ENCODE measurements at places on chromosomes 7 and 10.
A peak's percentile ranks its signal among the peaks of the same experiment; 100 is the strongest.

DNA sequence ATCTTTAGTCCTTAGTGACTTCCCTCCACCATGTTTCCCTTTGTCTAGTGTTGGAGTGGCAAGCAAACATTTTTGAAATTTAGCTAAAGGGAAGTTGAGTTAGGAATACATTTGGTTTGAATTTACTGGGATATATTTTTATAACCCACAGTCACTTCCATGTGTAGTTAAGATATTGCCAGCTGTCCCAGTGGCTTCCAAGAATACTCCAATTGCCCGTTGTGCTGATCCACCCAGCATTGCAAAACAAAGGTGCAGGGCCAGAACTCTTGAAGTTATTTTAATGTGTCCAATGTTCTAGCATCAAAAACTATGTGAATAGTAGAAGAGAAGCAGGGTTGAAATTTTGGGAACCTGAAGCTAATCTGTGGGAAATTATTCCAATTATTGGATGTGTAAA lies 2.5 kb upstream of the P4HA1 start:
- DNase-seq = no peak

DNA sequence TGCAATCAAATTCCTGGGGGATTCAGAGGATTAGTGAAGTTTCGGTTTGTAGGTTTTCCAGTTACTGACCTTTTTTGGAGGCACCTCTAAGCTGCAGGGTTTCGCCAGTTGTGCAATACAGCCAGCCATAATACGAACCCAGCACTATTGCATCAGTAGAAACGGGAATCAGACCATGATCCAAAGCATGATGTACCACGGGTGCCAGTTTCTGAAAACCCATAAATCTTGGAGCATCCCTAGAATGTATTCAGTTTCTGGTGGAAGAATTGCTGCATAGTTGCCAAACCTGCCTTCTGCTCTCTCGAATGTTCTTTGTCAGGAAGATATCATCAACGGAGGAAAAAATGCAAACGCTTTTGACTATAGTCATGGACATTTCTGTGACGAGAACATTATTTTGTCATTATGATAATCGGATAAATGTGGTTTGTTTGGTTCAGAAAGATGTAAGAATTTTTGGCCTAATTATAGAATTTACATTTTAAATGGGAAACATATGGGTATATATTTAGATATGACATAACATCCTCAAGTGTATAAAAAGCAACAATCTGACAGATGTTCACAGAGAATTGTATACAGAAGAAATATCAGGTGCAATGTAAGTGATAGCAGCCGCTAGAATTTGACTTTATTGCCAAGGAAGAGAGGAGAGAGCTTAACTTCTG lies 186.2 kb upstream of the PRKCQ start:
- no peak for DNase-seq

DNA sequence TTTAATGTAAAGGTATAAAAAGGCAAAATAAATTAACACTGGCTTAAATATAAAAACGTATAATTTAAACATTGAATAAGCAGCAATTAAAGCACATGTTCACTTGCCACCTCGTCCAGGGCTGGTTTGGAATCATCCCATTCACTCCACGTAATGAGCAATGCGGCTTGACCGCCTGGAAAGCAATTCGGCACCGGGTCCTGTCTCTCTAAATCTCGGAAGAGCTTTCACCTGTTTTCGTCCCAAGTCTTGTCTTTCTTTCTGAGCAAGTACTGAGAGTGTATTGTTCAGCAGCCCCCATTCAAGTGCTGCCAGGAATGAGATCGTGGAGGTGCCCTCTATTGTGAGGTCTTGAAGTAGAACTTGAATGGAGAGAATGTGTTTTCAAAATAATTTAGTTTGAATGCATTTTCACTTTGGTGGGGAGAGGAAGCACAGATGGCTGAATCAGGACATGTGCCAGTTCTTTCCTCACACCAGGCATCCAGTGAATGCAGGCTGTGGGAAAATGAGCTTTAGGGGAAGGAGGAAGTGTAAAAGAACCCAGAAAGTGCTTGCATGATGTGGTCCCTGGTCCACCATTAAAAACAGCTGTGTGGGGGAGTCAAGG lies 515.2 kb downstream of the REEP3 start:
- no peak for DNase-seq

- no peak for DNase-seq
Measured at GRCh38 chr10:3734111-3734510, 50.9 kb downstream of the KLF6 start.

DNA sequence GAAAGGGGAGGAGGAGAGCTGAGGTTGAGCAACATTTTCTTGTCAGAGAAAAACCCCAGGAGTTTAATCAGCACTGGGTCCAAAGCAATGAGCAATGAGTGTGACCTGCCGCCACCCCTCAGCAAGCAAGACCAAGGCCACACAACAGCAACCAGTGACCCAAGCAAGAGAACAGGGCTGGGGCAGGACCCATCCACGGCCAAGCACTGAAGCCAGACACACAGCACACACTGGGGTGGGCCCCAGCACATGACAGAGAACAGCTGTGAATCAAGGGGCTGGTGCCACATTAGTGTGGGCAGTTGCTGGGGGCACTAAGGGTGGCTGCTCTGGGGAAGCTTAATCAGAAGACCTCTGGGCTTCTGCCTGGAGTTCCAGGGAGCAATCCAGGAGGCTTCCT lies 16.2 kb downstream of the TMEM72 start:
- DNase-seq = no peak

GRCh38 chr7:16785321-16785720 lies 19.5 kb downstream of the AGR2 start:
- DNase-seq = no peak

- no peak for DNase-seq
Measured at GRCh38 chr10:96244354-96244753, 27.0 kb downstream of the BLNK start.

DNA sequence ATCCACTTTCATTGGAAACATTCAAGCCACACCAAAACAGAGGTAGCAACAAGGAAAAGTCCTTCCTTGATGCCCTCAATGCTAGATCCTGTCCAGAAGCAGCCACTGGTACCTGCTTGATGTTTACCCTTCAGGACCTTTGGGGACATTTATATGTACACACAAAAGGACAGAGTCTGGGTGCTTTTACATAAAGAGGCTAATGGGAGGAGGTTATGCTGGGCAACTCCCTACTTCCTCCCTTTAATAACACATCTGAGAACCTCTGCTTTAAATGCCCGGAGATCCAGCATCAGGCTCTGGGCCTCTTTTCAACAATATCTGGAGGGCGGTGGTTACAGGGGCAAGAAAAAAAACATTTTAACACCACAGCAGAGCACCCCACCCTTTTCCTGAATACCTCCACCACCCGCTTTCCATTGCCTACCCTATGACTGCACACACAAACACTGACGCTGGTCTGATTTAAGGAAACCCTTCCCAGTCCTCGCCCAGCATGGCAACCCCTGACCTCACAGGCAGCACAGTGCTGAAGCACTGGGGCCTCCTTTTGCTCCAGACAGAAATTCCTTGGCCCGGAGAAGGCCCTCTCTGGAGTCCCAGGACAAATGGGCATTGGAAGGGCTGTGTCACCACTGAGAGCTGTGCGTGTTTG lies 39.3 kb upstream of the DUSP5 start:
- DNase-seq = no peak

- DNase-seq = peak; percentile 88
Measured at GRCh38 chr10:30365278-30365677, 16.2 kb upstream of the MTPAP start.

GRCh38 chr10:36534471-36535002 lies 590.9 kb upstream of the ANKRD30A start:
- DNase-seq = peak; percentile 100

- no peak for DNase-seq
Measured at GRCh38 chr7:6188389-6188788, 84.0 kb downstream of the CYTH3 start.

DNA sequence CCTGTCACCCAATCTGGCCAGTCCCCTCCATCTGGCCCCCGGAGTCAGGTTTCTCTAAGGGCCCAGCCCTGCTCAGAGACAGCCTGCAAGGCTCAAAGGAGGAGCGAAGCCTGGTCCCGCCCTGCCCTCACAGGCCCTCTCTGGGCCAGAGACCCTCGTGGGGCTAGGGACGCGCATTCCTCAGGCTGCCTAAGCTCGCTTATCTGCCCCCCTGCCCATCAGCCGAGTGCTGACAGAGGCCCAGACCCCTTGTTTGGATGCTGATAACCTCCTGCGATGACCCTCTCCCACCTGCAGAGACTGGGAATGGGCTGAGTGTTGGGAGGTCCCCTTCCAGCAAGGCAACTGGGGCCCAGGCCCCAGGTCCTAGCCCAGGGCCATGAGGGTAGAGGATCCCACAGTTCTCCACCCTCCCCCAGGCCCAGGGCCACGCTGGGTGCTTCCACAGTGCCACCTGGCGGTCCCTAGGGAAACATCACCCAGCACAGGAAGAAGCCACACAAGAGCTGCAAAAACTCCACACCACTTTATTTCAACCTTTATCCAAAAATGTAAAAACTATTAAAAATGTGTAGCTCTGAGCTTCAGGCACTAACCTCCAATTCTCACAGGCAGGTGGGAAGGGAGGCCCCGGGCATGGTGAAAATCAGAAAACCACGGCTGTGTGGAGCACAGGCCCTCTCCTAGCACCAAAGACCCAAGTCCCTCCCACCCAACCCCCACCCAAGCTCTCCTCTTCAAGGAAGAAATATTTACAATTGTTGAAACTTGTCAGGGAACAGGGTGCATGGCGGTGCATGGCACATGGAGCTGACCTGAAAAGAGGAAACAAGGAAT lies 2.2 kb downstream of the NPM3 start:
- DNase-seq = peak; percentile 60

DNA sequence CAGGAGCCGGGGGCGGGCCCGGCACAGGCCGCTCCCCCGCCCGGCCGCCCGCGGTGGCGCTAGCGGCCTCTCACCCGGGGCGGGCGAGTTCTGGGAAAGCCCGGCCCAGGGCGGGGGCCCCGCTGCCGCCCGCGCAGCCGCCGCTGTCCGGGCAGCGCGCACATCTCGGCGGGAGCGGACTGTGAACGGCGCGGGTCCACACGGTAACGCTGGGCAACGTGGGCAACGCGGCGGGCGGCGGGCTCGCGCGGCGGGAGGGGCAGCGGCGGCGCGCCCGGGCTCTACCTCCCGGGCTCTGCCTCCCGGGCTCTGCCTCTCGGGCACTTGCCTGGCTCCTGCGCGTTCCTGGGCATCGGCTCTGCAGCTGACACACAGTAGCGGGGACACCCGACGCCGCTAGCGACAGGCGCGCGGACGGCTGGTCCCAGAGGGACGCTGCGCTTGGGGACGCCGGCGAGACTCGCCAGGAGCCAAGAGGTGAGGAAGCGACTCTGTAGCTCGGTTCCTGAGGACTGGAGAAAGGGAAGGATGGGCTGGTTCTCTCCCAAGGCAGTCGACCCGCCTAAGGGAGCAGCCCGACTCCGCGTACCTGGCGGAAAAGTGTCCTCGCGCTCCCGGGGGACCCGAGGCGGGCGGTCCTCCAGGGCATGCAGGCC lies at the start of gene PLCE1:
Gene PLCE1, plus strand, starts transcription at position 150 of the 656 bp plus-strand sequence. CDS start 37,116 bp downstream, outside the sequence.
- DNase-seq = peak; percentile 69

DNA sequence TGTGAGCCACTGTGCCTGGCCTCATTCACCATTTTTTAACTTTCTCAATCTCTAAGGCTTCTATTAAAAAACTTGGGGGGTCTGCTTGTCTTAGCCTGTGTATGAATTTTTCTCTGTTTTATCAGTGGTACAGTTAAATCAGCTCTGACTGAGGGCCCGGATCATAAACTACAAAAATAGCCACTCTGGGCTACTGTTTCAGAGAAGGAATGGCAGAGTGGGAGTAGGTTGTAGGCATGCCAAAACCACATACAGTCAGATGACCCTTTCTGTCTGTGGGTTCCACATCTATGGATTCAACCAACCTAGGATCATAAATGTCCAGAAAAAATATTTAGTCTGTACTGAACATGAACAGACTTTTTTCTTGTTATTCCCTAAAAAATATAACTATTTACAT lies 21.3 kb downstream of the TBC1D12 start:
- no peak for DNase-seq

GRCh38 chr7:29314148-29314547 lies 119.6 kb downstream of the CHN2 start:
- DNase-seq = no peak

DNA sequence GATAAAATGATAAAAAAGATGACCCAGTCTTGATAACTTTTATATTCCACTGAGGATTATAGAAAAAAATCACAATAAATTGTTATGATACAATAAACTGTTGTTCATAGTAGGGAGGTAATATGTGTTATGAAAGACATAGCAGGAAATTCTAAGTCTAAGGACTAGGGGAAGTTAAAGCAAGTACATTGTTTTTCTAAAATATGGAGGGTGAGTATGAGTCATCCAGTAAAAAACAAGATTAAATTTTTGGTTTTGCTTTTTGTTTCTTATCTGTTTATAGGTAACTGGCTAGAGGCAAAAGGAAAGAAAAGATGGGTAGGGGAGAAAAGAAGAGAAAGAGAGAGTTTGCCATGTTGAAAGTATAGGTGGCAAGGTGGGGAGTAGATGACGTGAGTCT lies 188.4 kb downstream of the POLR1F start:
- DNase-seq = no peak

DNA sequence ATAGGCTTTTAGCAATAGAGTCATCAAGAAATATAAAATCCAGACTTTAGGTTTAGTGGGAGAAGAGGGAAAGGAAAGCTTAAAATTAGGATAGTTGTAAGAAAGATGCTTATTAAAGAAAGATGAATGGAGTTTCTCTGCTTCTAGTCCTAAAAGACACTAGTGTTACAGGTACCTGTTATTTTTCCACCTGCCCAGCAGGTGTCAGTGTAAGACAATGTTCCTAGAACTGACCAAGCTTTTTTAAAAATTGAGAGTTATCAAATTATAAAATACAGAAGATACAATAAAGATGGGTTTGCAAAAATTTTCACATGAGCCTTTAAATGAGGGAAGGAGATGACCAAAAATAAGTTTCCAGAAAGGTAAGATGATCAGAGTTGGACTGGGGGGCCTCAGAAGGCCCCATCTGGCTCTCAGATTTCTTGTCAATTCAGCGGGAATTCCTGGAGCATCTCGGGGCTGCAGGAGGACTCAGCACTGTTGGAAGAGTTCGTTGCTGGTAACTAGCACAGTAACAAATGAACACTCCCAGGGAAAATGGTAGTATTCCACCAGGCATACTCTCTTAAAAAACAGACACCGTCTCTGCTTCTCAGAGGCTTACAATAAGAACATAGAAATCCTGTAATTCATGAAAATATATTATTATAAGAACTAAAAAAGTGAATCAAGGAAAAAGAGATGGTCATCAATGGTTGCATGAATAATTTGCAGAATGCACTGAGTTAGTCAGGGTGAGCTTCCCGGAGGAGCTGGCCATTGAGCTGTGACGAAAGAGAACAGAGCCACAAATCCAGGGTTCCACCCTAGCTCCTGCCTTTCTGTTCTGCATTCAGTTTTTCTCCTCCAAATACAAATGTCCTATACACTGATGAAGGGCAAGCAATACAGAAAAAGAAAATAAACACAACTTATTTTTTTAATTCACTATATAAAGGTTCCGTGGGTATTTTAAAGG lies 71.8 kb upstream of the PIK3CG start:
- DNase-seq = peak; percentile 55

GRCh38 chr7:112537822-112538387 lies 57.1 kb downstream of the LSMEM1 start:
- DNase-seq = no peak

All from PC-3 (cell line).